ENCODE measurements at places on chromosomes 2 and 18.

- DNase-seq = no peak
These were observed 19.4 kb upstream of the MLPH start for GRCh38 chr2:237467447-237468179.

- DNase-seq = no peak
These were observed 66.2 kb downstream of the CD28 start for GRCh38 chr2:203772456-203773165.

DNA sequence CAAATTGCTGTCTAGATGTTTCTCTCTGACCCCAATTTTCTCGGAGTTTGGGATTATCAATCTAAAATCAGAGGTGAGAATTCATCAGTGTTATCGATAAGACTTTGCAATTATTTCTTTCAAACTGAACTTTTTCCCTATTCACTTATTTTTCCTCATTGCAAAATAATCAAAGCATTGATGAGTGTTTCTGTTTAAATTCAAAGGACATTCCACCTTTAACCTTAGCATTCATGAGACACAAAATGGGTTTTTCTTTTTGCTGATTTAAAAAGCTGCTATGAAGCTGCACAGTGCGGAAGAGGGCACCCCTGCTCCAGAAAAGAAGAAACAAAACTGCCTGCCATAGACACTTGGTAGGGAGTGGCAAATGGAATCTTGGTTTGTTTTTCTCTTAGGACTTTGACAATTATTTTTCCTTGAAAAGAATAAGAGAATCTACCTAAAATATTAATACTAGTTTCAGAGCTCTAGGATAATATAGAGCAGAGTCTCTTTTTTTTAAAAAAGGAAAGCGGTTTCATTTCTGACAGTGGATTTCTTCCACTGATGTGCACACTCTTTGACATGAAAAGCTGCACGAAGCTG is 203.4 kb downstream of the TGIF1 start:
- no peak for DNase-seq

- DNase-seq = no peak
These were observed 398.0 kb downstream of the CPS1 start for GRCh38 chr2:210954386-210954907.

DNA sequence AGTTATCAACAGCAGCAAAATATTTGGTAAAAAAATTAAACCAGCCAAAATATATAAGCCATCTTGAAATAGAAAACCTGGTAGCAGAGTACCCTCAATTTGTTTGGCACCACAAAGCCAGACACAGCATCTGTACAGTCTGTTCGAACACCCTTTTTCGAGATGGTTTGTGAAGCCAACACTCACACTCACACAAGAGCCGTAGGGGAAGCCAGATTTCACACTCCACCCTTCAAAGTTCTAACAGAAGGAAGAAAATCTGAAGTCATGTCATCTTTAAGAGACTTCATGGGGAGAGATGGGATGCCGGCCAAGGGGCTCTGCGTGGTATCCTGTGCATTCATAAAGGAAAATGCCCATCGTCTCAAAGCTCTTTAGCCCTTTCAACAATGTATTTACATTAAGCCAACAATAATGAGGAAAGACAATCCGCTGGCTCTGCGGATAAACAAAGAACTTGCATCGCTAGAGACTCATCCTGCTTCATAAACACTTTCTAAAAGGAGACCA is 451.5 kb upstream of the CHST9 start:
- no peak for DNase-seq

DNA sequence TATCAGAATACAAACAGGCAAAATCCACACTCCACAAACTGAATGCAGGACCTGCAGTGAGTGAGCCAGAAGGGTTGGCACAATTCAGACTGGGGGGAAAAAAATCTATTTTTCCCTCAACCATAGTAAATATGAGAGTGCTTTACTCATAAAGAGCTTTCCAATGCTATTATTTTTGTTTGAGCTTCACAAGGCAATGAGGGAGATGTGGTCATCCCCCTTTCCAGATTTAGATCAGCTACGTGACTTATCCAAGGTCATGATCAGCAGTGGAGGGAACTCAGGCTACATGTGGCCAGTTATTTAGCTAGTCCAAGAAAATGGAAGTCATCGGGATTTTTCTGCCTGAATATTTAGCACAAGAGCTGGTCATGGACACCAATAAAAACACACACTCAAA is 120.4 kb upstream of the KLF7 start:
- no peak for DNase-seq

- DNase-seq = no peak
These were observed 162.8 kb downstream of the TSN start for GRCh38 chr2:121918231-121918630.

- DNase-seq = no peak
These were observed 37.9 kb upstream of the ASB1 start for GRCh38 chr2:238388794-238389193.

Data from iPS DF 19.7 (cell line).